Stimulated activated CD8-positive, alpha-beta memory T cell treated with anti-CD3 and anti-CD28 coated beads, Interleukin-15, amount 100 ng/mL, for 24 hours (primary cell): ENCODE measurements at places on chromosomes 16 and 17.

DNA sequence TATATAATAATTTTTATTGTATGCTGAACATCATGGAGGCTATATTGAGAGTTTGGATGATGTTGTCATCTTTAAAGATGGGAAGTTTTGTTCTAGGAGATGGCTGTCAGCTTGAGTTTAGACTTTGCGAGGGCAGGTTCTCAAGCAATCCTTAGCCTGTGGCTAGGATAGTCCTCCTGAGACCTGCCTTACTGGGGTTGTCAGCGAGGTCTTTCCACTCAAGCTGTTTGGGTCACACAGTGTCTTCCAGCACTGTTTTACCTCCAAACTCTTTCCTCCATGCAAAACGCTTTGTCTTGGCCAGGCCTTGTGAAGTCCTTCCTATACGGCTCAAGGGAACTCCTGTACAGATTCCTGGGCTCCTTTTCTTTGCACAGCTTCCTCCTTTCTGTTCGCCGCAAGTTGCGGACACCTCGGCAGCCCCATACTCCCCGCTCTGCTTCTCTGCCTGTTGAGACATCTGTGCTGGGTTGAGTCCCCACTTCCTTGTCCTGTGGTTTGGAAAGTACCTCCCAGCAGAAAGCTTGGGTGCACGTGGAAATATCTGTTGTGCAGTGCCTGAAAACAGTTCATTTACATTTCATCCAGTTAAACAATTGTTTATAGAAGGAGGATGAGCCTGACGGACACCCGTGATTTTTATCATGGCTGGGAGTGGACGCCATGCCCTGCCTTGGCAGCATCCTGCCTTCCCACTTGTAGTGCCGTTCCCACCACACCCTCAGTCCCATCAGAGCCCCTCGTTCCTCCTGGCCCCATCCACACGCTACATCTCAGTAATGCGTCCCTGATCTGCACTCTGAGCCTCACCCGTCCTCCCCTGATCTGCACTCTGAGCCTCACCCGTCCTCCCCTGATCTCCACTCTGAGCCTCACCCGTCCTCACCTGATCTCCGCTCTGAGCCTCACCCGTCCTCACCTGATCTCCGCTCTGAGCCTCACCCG is 55.0 kb upstream of the CBFA2T3 start:
- DNase-seq, result no peak

GRCh38 chr17:41653892-41654677 is 29.7 kb upstream of the KRT17 start:
- DNase-seq, result no peak

GRCh38 chr17:77543801-77544200 is 403.0 kb downstream of the SEC14L1 start:
- no peak for DNase-seq

GRCh38 chr16:49811644-49812334 is 44.1 kb downstream of the ZNF423 start:
- DNase-seq, result no peak

- DNase-seq, result no peak
These were observed 28.5 kb downstream of the TNS4 start for GRCh38 chr17:40472733-40473452.
